ENCODE measurements at places on chromosomes 3 and 15.

DNA sequence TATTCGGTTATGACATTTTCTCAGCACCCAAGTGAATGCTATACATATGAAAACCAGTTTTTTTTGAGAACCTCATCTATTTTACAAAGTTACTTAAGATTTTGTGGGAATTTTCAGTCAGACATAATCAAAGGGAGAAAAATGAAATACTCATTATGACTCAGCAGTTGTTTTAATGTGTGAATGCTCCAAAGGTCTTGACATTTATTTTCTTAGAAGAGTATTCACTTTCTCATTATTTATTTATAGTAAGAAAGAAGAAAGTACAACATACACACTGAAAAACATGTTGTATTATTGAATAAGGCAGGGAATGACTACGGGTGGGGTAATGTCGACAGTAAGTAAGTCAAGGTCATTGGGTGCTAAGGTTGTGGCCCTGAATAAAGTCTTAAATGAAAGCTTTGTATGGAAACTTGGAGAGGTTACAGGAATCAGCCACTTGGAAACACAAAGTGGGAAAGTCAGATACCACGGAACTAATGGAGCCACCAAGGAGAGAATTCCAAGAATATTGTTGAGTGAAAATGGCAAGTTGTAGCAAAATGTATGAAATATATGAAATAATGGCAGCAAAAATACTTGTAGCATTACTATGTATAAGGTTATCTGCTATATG is 844.5 kb downstream of the TBL1XR1 start:
- DNase-seq, result no peak

- DNase-seq, result no peak
Observed at GRCh38 chr3:117126460-117126859, 416.9 kb downstream of the TUSC7 start.

- DNase-seq, result no peak
Observed at GRCh38 chr3:108389372-108389771, 93.0 kb downstream of the HHLA2 start.

DNA sequence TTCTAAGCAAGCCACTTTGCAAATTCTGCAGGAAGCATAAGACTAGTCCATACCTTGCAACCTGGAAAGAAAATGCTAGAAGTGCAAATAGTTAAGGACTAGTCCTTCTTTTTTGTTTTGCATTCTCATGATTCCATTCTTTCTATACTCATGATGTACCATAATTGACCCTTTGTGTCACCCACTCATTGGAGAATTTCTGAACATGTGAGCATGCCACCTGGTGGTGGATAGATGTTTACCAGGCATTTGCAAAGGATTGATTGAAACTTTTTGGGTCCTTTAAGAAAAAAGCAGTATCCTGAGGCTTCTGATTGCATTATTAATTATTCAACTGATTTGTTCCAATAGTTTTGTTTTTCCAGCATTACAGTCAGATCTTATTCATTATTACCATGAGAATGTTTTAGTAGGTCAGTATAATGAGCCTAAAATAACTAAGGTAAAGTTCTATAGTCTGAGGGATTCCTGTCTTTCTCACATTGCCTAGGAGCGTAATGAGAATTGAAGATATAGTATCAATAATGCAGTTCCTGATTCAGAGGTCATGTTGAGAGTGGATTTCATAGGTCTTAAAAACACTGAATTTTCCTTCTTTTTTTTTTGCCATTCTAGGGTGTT is 20.2 kb upstream of the DIPK2A start:
- no peak for DNase-seq

DNA sequence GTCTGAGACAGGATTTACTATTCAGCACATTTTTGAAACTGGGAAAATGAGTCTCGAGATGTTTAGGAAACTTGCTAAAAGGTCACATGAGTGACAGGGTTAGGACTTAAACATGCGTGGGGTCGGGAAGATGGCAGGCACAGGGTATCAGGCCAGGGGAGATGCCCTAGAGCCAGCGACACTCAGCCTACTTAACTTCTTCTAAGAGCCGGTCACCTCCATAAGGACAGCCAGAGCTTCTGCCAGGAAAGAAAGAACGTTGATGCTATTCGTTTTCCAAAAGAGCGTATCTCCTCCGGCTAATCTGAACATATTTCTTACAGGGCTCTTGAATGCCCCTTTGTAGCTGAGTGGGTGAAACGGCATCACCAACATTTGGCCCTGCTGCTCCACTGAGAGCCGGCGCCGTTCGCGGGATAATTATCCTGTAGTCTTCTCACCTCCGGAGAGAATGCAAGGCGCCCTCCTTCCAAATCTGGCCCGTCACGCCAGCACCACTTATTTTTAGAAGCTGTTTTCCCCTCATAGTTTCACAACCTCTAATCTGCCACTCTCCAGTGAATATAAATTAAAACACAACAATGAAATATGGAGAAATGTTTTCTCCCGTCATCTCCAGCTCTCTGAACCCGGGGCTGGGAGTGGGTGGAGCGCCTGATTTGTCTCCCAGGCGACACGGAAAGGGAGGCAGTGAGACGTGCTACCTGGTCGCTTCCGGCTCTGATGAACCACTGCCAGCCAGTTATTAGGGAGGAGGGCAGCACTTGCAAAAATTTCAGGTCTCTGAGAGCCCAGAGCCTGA is 58.5 kb downstream of the LIPC start:
- no peak for DNase-seq

Data from H54 (cell line).